Thoracic aorta (tissue), 2 donors: ENCODE measurements at places on chromosomes 13 and 19.

DNA sequence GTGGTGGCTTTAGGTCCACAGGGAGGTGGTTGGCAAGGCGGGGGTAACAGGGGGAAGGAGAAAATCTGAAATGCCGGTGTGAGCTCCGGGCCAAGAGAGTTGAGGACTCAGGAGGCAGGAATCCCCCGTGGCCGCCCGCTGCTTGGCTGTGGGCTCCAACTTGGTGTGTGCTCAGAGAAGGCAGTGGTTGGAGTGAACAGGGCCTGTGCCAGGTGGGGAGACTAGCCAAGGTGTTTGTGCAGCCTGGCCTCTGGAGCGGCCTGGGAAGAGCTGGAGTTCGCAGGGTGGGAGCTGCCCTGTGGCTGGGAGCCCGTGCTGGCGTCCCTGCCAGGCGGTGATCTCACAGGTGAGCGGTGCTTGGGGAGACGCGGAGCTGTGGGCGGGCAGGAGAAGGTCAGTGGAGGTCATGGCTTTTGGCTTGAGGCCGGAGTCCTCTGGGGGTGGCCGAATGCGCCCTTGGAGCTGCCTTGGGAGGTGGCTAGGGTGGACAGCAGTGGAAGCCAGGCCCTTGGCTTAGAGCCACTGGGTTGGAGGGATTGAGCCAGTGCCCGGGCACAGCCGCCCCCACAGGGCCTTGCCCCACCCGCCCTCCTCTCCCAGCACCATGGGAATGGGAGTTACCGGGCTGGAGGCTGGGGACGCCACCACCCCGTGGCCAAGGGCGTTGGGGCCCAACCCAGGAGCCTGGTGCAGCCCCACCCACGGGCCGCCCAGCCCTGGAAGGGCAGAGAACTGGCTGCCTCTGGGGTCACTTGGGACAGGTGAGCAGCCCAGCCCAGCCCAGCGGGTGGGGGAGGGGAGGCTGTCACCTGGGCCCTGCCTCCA, 7.1 kb upstream of the CIRBP start:
- DNase-seq: peak; percentile 74

- no peak for DNase-seq
Observed at GRCh38 chr13:28495538-28496187, 735 bp upstream of the FLT1 start.

DNA sequence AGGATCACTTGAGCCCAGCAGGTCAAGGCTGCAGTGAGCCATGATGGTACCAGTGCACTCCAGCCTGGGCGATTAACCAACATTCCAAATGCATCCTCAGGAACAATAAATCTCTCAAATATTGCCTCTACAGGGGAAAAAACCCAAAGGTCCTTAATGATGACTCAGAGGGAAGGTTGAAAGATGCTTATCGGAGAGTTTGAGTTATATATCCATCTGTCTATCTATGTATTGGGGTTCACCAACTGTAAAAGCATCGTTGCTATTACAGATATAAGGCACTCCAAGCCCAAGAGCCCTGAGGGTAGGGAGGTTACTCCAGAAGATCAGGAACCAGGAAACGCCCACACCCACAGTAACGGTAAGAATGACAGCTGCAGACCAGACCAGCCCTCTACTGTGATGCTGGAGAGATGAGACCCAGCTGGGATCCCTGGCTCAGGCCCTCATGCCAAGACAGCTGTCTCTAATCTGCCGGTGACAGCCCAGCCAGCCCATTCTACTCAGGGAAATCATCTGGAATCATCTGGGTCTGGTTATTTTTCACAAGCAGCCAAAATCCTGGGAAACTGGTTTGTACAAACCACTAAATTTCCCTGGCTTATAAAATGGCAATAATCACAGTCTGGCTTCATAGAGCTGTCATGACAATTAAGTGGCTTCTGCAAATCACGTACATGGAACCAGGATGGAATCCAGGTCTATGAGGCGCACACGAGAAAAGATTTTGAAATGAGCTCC, 23.8 kb downstream of the TEX101 start:
- no peak for DNase-seq

DNA sequence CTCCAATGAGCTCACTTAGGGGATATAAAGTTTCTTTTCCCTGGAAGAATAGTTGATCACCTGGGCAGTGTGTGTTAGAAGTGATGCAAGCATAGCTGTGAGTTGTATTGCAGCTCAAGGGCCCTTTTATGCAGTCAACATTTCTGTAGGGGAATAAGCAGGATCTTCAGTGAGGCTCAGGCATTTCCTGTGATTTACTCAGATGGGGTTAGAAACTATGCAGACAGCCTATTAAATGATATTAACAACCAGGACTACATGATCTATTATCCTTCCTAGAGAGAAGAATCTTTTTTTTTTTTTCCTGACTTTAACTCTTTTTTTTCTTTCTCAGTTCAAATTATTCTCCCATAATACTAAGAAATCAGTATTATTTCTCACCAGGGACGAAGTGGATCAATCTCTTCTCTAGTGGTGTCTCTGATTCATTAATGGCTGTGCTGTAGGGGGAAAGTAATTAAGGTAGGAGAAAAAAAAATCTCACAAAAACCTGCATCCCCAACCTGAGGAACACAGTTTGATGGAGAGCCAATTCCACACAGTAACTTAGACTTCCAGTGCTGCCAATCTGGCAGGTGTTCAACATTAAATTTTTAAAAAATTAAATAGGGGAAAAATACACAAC, 126.4 kb upstream of the SLC10A2 start:
- DNase-seq: no peak

- no peak for DNase-seq
Observed at GRCh38 chr19:47391510-47392223, 27.7 kb downstream of the MEIS3 start.

GRCh38 chr19:19643158-19644053, at the start of gene GMIP:
TSS of gene GMIP (minus strand) at chr19:19643657. CDS start at chr19:19643529, 128 bp downstream.
- DNase-seq: no peak

GRCh38 chr13:110409581-110409992, 102.5 kb downstream of the COL4A2 start:
- no peak for DNase-seq

DNA sequence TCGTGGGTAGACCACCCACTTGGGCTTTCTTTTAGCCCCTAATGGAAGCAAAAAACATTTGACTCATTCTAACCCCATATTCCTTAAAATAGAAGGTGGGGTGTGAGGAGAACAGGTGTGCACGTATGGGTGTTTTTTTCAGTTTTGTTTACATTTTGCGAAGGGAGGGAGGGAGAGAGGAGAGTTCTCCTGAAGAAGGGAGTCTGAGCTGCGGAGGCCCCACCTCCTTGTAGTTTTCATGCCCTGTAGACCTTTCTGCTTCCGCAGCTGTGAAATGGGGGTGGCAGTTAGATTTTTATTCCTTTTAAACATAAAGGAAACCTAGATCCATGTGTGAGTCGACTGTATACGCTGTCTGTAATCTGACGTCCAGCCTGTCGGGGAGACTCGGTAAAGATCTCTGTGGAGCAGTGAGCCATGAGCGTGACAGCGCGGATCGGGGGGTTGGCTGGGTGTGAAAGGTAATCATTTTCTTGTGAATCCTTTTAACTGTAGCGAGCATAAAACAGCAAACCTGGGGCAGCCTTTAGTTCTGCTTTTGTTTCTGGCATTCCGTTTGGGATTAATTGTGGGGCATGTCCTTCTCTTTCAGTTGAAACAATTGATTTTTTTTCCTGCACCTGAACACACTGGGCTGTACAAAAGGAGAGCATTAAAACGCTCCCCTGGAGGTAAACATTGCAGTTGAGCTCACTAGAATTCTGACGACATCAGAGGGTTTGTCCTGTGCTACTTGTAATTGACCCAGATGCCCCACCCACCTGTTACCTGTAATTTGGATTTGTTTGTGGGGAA, 2.3 kb downstream of the UPF1 start:
- DNase-seq: no peak

GRCh38 chr13:75151081-75151643, 330.8 kb downstream of the TBC1D4 start:
- no peak for DNase-seq

- DNase-seq: no peak
Observed at GRCh38 chr19:44813070-44813840, 4.4 kb downstream of the BCAM start.

DNA sequence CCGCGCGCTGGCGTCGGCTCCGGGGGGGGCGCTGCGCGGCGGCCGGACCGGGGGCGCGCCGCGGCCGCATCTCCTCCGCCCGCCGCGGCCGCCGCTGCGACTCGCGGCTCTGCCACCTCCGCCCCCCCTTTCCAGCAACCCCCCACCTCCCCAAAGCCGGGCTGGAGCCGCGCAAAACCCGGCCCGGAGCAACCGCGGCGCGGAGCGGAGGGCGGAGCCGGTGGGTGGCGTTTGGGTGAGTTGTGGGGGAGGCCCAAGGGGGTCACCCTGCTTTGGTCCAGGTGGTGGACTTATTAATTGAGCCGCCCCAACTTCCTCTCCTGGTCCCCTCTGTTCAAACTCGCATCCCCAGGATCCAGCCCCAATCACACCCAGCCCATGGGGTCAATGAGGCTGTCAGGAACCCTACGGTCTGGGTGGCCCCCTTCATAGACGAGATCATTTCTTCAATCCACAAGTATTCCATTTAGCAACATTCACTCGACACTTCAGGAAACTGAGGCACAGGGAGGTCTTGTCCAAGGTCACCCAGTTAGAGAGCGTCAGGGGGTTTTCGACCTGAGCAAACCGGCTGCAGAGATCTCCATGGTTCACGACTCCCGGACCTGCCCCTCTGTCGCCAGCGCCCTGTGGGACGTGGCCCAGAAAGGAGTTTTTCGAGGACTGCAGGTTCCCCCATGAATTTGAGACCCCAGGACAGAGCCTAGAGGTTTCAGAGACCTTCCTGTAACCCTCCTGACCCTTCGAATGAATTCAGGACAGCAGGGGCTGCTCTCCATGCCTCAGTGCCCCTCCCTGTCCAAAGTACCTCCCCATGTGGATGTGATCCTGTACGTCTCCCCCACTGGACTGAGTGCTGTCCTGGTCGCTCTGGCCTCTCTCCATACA, 22.4 kb upstream of the SEMA6B start:
- no peak for DNase-seq

- no peak for DNase-seq
Observed at GRCh38 chr13:28574617-28575142, 79.8 kb upstream of the FLT1 start.

DNA sequence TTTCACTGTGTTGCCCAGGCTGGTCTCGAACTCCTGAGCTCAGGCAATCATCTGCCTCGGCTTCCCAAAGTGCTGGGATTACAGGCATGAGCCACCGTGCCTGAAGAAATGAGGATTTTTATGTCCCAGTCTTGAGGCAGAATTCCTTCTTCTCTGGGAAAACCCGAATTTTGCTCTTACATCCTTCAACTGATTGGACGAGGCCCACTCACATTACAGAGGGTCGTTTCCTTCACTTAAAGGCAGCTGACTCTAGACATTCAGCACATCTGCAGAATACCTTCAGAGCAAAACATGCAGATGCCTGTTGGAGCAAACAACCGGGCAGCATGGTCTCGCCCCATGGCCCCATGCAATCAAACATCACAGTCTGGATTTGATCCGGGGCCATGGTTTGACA, 36.3 kb upstream of the NFIC start:
- DNase-seq: no peak

DNA sequence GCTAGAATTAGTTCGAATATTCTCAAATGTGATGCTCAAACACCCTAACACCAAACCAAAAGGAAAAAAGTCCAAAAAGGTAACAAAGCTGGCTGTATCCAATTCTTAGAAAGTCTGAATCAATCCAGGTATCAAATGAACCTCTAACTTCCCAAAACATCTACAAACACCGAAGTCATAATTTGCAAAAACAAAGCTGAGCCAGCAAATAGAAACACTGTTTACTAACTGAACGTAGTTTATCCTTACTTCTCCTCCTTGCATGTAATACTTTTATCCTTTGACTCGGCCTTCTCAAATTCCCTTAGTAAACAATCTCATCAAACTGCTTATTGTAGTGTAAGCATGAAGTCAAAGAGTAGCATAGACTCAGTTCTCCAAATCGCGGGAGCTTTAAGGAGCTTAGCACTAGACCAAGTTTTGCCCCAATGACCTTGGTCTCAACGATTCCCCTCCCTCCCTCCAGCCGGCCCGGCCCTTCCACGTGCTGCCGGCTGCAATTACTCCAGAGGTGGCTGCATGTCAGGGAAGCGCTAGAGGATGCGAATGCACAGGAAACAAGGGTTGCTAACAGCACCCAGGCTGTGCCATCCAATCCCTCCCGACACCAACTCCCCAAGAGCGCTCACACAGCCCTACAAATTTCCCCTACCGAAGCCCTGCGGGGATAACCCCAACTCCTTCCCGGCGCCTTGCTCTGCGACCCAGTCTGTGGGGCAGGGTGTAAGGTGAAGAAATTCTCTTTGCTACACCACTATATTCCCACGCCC, 693 bp downstream of the XPO4 start:
- DNase-seq: no peak

DNA sequence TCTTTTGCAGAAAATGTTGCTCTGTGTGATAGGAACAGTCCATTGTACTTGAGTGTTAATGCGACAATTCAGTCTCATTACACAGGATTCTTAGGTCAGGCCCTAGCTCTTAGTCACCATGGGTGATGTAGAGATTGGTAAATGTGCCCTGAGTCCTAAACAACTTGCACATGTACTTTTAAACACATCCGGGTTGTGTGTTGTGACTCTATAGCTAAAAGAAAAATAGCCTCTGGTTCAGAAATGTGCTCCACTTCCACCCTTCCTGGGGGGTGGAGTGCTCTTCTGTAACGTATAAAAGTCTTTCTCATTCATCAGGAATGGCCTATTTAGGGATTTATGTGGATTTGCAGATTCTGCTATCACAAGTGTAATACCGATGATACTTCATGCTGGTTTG, 5.2 kb downstream of the SPATA13 start:
- no peak for DNase-seq

DNA sequence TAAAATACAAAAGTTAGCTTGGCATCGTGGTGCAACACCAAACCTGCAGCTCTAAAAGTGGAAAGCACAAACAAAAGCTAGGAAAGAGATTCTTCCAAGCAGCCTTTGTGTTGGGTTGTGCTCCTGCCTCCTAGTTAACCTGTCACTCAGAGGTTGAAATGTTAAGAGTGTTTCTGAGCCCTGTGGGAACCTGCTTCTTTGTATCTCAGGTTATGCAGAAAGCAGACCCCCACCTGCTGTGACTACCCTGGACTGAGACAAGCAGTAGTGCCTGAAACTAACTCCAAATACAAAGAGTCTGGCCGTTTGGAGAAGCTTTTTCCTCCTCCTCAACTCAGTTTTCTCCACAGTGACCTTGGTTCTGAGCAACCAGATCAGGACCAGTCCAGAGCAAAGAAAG, 158.4 kb upstream of the CSNK1A1L start:
- no peak for DNase-seq

GRCh38 chr13:23007426-23007825, 173.4 kb upstream of the SGCG start:
- DNase-seq: no peak
